ENCODE measurements at places on chromosomes 16 and 17. TPM values are rescaled to one million over a fixed set of nuclear protein-coding genes. Genes with fewer than 3 reads are reported as not detected.
A peak's percentile ranks its signal among the peaks of the same experiment; 100 is the strongest.

Gene EFNB3
- total RNA-seq, result 3.3 TPM

Gene UTS2R
- not detected for total RNA-seq

Gene CBFB
- total RNA-seq, result 69.1 TPM

Gene ETV4
- not detected for total RNA-seq

Gene ASPHD1
- total RNA-seq, result 2.5 TPM

Gene SPIRE2
- total RNA-seq, result 7.8 TPM

Gene TCAP
- total RNA-seq, result 0.48 TPM

Gene TBC1D26
- total RNA-seq, result 0.33 TPM

Gene KRTAP4-9
- total RNA-seq, result not detected

Gene CLUH
- total RNA-seq, result 77.7 TPM

DNA sequence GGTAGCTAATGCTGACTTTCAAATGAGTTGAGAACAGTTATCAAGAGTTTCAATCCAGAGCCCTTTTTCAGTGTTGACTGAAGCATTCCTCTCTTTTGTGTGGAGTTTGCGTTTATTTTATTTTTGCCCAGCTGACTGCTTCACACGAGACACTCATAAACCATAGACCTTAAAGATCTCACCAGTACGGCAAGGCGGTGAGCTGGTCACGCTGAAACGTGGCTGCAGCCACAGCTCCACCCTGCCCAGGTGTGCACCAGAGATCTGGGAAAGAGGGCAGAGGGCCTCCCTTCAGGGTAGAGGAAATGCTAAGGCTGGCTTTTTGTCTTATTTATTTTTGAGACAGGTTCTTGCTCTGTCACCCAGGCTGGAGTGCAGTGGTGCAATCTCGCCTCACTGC is 112.2 kb downstream of the AATF start:
- no peak for DNase-seq

- no peak for DNase-seq
These were observed 33.3 kb downstream of the TRIM25 start for GRCh38 chr17:56880571-56880970.

- DNase-seq, result no peak
These were observed 1.8 kb downstream of the NAGS start for GRCh38 chr17:44006272-44006597.

DNA sequence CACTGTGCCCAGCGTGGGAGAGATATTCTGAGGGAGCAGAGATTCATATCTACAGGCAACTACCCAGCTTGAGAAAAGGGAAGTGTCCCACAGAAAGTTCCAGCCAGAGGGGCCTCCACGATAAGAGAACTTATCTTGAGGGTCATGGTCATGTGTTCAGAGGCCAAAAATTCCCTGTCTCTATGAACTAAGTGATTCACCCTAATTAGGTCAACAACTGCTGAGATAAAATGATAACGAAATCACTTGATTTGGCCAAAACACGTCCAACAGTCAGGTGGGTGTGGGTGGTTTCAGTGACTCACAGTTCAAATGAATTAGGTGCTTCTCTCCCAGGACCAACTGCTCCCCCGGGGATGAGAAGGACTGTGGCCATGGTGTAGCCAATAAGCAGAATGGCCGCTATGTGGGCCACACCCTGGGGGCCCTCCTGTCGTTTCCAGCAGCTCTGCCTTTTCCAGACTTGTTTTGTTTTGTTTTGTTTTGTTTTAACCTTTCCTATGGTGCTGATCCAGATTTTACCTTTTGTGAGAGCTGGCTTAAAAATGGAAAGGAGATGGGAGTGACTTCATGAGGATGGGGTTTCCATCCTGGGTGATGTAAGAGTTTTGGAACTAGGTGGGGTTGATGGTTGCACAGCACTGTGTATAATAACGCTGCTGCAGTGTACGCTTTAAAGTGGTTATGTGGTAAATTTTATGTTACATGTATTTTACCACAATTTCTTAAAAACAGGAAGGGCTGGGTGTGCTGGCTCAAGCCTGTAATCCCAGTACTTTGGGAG is 8.7 kb downstream of the DNAI2 start:
- DNase-seq, result no peak

GRCh38 chr17:1573932-1574696 is 11.5 kb upstream of the PITPNA start:
- DNase-seq, result peak; percentile 87

- DNase-seq, result no peak
These were observed 44.3 kb downstream of the SOCS3 start for GRCh38 chr17:78315355-78316114.

- no peak for DNase-seq
These were observed 44.1 kb upstream of the CA10 start for GRCh38 chr17:52202520-52203080.

- no peak for DNase-seq
These were observed 348.9 kb upstream of the DYNLRB2 start for GRCh38 chr16:80191928-80192327.

DNA sequence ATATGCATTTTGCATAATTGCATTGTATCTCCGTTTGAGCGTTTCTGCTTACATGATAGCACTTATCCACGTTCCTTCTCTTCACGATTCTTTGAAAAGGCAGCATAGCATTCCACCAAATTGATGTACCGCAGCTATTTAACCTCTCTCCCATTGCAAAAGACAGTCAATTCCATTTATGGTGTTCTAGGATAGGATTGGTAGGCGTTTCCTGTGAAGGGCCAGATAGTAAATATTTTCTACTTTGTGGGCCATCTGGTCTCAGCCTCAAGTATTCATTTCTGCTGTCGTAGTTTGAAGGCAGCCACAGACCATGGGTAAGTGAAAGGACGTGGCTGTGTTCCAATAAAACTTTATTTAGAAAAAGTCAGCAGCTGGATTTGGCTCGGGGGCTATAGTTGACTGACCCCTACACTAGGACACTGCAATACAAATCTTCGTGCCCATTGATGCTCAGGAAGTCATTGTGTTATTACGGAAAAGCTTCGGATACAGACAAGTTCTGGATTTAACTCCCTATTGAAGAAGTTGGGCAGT is 10.1 kb downstream of the SNX29 start:
- DNase-seq, result no peak

DNA sequence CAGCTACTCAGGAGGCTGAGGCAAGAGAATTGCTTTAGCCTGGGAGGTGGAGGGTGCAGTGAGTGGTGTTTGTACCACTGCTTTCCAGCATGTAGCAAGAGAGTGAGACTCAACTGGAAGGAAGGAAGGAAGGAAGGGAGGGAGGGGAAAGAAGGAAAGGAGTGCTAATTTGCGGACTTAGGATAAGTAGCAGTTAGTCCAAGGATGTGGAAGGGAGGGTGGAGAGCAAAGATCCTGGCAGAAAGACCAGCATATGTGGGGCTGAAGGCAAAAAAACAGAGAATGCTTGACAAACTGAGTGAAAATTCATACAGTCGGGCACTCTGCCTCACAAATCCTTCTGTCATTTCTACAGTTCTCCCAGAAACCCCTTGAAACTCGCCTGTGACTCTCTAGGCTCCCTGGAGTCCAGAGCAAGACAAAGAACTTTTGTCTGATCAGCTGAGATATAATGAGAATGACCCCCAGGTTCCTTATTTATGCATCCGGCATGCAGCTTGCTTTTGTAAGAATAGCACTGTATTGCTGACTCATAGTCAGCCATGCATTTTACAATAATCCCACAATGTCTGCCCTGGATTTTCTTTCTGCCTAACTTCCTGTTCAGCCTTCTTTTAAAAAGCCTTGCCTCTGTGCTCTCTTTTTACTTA is 31.5 kb downstream of the CDK5RAP3 start:
- DNase-seq, result no peak

DNA sequence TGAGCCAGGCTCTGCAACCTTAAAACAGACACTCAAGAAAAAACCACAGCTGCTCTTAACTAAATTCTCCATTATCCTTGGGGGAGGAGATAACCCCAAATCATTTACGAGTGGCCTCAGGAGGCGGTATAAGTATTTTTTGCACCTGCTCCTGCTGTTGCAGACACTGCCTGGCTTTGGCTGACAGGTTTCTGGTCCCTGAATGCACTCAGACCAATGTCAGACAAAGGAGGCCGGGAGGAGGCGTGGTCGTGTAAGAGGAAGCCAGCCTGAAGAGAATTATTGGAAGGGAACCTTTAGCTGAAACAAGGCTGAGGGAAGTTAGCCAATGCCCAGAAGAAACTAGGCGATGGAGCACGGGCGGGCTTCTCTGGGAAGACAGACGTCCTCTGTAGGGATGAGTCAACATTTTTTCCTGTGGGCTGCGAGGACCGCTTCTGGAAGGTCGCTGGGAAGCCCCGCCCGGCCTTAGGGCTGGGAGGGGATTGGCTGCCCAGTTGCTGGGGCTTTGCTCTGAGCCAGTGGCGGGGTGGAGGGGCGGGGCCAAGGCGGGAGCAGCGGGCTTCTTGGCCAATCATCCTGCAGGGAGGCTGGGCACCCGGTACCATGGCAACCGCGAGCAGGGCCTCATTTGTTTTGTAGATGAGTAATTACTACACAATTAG is 82.3 kb downstream of the CCDC182 start:
- DNase-seq, result peak; percentile 94

GRCh38 chr17:52986056-52986662 is 827.6 kb upstream of the CA10 start:
- no peak for DNase-seq

GRCh38 chr16:19907161-19907992 is 22.7 kb upstream of the GPRC5B start:
- DNase-seq, result no peak

GRCh38 chr17:80760511-80760911 is 215.9 kb downstream of the RPTOR start:
- DNase-seq, result peak; percentile 51

DNA sequence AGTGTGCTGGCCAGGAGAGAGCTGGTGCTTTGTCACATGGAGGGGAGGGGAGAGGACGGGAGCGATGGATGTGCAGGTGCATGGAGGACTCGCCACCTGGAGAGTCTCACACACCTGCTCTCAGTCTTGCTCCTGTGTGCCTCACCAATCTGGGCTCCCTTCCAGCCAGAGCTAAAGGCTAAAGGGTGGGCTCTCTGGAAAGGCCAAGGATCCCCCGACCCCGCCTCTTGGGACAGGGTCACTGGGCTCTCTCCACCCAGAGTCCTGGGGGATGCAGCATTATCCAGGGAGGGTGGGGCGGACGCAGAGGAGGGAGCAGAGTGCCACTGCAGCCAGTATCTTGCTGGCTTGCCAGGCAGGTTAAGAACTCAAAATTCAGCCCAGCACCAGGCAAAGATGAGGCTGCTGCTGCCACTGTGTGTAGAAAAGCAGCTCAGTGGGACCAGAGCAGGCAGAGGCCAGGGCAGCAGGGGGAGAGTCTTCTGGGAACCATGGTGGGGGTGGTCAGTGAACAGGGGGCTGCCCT is 5.4 kb upstream of the STAT5B start:
- DNase-seq, result no peak

DNA sequence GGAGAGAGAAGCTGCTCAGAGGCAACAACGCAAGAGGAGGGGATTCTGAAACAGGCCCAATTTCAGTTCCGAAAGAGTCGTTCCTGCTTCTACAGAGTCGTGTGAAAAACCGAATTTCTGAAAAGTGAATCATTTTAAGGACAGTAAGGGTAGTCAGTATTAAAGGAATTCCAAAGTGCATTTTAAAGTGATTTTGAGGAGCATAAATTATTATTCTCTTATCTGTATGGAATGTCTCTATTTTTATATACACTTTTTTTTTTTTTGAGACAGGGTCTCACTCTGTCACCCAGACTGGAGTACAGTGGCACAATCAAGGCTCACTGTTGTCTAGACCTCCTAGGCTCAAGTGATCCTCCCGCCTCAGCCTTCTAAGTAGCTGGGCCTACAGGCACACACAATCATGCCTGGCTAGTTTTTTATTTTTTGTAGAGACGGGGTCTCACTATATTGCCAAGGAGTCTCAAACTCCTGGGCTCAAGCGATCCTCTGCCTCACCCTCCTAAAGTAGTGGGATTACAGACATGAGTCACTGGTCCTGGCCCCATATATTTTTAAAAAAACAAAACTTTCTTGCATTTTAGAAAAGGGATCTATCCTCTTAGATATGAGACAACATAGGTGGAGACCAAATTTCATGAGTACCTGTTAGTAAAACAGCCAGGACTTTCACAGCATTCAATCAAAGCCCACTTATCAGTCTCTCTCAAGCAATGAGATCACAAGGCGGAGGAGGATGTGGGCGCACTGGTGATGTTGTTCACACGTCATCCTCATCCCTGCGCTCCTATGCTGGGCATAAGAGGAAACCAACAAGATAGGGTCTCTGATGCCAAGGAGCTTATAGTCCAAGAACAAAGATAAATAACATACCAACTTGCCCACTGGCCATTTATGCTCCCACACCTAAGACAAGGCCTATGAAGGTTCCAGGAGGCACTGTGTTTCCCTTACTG is 53.2 kb downstream of the SMG6 start:
- no peak for DNase-seq

- no peak for DNase-seq
These were observed 174.8 kb downstream of the C16orf78 start for GRCh38 chr16:49548325-49548970.

All from breast epithelium (tissue), 4 donors.